Nephron progenitor cell (in vitro differentiated cells): ENCODE measurements at places on chromosomes 4 and X.
A peak's percentile ranks its signal among the peaks of the same experiment; 100 is the strongest.

GRCh38 chr4:95105112-95105511 is 347.4 kb downstream of the BMPR1B start:
- DNase-seq, result no peak

DNA sequence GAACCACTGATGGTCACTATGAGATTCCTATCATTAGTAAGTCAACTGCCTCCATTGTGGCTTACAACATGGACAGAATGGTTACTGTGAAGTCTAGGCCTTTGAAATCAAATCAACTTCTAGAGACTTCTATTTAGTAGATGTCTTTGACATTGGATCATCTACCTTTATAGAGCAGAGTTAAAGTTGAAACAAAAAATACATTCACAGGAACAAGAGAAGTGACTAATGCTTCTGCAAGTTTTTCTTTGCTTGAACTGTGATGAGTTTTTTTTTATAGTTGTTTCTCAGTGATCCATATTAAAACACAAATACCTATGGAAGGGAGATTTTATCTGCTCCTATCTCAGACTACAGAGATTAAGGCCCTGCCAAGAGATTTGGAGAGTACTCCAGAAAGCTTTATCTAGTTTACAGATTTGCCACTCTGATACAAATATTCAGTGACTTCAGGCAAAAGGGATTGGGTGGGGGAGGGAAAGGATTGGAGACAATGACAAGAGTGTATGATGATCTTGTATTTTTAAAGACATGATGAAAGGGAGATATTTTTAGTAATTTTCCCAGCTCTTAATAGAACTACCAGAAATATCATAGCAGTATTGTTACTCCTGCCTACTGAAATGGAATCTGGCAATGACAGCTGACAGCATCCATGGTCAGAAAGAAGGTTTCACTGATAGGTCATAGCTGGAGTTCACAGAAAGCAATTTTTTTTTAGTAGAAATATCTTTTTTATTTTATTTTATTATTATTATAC is 16.0 kb upstream of the EPGN start:
- no peak for DNase-seq

GRCh38 chr4:85701861-85702321 is 226.9 kb downstream of the ARHGAP24 start:
- no peak for DNase-seq

DNA sequence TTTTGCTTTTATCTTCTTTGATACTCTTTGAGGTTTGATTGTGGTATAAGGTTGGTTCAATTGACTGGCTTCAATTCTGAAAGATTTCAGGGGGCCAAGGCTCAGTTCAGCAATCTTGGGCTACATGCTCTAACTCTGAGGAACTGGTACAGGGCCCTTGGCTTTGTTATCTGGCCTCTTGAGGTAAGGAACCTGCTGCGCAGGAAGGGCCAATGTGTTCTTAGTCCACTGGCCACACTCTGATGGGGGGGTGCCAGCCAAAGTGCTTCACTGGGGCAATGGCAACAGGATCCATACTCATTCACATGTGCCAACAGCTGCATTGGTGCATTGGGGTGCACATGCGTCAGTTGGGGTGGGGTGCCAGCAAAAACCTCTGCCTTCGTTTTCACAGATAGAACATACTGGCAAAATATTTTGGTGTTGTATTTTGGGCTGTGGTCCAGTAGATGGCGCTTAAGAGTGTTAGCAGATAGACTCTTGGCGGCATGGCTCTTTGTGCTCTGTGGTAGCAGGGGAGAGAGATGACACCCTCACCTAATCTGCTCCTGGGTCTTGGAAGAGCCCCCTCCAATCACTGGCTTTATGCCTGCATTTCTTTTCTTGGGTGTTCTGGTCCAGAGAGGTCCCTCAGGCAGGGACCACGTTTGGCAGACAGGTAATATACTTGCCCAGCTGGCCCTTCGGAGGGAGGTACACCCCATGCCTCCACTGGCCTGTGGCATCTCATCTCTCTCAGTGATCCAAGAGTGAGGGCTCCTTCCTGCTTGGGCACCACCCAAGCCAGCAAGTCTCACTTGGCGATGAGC is 42.9 kb downstream of the NDST3 start:
- no peak for DNase-seq

DNA sequence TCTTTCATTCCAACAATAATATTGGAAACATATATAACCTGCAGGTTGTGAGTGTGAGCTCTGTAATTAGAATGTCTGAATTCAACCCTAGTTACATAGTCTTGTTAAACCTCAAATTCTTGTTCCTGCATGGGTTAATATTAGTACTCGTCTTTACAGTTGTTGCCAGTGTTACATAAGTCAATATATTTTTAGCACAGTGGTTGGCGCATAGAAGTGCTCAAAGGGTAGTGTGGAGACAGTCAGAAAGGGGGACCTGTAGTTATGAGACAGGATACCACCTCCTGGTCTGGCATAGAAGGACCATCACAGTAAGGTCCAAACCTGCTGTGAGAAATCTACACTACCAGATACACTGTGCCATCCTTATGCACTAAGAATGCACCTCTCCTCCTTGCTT is 1045.9 kb upstream of the SLIT2 start:
- no peak for DNase-seq

- no peak for DNase-seq
These were observed 1956.8 kb upstream of the PCDH10 start for GRCh38 chr4:131192318-131192717.

- no peak for DNase-seq
These were observed 462.0 kb downstream of the GABRG1 start for GRCh38 chr4:45661893-45662292.

DNA sequence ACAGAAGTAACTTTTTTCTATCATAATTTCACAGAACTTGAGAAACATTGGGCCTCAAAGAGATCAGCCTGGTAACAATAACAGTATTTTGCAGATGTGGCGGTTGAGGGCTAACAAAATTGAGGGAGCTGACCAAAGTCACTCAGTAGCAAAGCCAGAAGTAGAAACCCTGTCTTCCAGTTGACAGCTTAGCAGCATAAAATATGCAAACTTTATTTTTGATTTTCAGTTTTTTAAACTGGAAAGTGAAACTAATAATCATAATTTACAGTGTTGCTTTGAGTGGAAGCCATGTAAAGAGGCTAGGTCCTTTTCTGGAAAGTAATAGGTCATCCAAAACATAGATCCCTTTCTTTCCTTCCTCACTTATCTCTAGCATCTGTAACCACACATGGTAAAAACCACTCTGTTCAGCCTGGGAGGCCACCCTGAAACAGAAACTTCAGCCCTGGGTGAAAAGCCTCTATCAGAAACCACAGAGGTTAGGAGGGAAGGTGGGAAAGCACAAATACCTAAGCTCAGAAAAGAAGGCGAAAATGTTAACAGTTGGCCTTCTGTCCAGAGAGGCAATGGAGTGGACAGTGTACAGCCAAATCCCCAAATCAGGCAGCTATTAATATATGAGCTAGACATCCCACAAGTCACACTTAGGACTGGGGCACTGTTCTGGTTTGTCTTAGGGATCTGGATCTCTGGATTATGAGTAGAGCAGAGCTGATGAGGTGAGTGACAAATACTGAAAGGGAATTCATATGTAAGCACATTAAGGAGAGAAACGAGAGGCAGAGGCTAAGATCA is 61.1 kb upstream of the ARSJ start:
- no peak for DNase-seq

GRCh38 chrX:39499996-39500395 is 597.8 kb downstream of the BCOR start:
- no peak for DNase-seq

- peak; percentile 89 for DNase-seq
These were observed 2.9 kb upstream of the FAT1 start for GRCh38 chr4:186726426-186727168.

- DNase-seq, result no peak
These were observed 244.2 kb upstream of the MAB21L2 start for GRCh38 chr4:150337734-150338133.

GRCh38 chr4:98126141-98126540 is 17.1 kb downstream of the STPG2 start:
- DNase-seq, result no peak

DNA sequence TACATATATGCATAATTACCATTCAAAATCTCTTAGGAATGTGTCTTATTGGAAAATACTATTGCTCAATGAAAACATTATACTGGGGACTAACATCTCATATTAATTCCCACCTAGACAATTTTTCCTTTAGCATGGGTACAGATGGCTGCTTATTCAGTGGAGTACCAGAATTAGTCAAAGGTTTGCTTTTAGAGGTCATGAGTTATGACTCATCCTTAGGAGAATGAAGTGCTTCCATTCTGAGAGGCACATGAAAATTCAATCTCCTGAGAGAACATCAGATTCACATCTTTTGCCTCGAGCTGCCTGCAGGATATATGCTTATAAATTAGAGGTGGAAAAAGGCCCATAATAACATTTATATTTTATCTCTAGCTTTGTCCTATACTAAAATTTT is 378.0 kb upstream of the DMD start:
- DNase-seq, result no peak

- DNase-seq, result no peak
These were observed 44.3 kb downstream of the AR start for GRCh38 chrX:67587946-67588624.

- DNase-seq, result no peak
These were observed 59.8 kb upstream of the GPM6B start for GRCh38 chrX:13876652-13877051.

- DNase-seq, result no peak
These were observed 437.1 kb upstream of the CTSO start for GRCh38 chr4:156390599-156391324.

GRCh38 chrX:153777261-153778090 is 3.4 kb upstream of the SRPK3 start:
- no peak for DNase-seq

GRCh38 chr4:185322803-185323202 is 72.9 kb downstream of the LRP2BP start:
- DNase-seq, result no peak

- DNase-seq, result no peak
These were observed 31.8 kb upstream of the CWH43 start for GRCh38 chr4:48954314-48954713.

GRCh38 chr4:175776217-175776616 is 35.8 kb downstream of the GPM6A start:
- DNase-seq, result no peak

GRCh38 chr4:122118243-122118642 is 33.9 kb upstream of the BLTP1 start:
- DNase-seq, result no peak

GRCh38 chrX:16240231-16240905 is 73.1 kb downstream of the MAGEB17 start:
- no peak for DNase-seq

GRCh38 chrX:10146346-10146745 is 10.4 kb upstream of the CLCN4 start:
- DNase-seq, result no peak

- DNase-seq, result no peak
These were observed 69.2 kb downstream of the HAUS3 start for GRCh38 chr4:2172627-2173231.

- peak; percentile 11 for DNase-seq
These were observed 330.5 kb downstream of the HNRNPD start for GRCh38 chr4:82043081-82043808.

GRCh38 chr4:119394826-119395225 is 72.9 kb upstream of the FABP2 start:
- no peak for DNase-seq

DNA sequence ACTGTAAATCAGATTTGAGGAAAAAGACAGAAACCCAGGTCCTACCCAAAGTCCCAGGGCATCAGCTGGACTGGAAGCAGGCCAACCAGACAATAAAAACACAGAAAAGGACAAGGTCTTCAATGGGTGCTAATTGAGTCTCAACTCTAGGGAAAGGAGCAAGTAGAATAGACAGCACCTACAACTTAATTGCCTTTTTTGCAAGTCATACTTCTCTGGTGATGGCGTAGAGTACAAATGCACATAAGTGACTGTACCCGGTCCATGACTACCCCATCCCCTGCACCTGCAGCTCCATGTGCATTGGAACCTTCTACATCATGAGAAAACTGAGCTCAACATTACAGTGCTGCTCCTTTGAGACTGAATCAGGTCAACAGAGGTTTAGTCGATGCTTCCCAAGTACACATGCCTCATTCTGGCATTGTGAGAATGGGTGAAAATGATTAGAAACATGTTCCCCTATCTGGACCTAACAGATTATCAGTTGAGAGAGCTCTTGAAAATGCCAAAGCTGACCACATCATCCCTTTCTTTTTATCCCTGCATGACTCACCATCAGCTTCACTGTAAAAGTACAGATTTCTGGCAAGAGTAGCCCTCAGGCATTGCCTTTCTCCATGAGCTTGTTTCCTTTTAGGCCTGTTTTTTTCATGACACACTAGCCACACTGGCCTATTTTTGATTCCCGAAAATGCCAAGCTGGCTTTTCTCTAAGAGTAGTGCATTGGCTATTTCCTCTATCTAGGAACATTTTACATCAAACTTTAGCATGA is 298.3 kb downstream of the HS3ST1 start:
- DNase-seq, result no peak
